ENCODE measurements at places on chromosomes 6 and 20.

- no peak for DNase-seq
These were observed 34.6 kb downstream of the CDH22 start for GRCh38 chr20:46273717-46274116.

DNA sequence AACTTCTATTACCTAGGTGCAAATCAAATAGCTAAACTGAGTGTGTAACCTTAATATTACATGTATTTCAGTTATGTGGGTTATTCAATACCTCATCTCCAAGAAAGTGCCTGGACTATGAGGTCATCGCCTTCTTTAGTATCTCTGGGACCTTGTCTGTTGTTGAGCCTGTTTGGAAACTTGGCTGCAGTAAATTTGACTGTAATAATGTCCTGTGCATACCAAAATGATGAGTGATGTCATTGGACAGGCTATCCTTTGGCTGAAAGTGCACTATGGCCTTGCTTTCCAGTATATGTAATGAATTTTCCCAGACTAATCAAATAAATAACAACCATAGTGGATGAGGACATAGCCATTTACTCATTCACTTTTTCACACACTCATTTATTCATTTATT is 455.1 kb downstream of the ADGRB3 start:
- no peak for DNase-seq

DNA sequence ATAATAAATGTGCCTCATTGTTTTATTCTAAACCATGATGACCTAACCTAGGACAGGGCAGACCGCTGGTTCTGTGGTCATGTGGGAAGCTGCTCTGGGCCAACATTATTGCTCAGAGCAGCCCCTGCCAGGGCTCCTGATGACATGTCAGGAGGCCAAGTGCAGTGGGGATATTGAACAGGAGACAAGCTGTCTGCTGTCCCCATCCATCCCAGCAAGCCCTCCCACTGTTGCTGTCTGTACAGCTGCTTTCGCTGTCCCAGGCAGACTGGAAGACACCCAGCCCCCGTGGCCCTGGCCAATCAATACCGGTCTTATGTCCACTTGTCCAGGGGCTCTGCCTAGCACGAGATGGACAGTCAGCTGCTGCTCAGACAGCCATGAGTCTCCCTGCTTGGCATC is 43.2 kb upstream of the FNDC1 start:
- DNase-seq: no peak

DNA sequence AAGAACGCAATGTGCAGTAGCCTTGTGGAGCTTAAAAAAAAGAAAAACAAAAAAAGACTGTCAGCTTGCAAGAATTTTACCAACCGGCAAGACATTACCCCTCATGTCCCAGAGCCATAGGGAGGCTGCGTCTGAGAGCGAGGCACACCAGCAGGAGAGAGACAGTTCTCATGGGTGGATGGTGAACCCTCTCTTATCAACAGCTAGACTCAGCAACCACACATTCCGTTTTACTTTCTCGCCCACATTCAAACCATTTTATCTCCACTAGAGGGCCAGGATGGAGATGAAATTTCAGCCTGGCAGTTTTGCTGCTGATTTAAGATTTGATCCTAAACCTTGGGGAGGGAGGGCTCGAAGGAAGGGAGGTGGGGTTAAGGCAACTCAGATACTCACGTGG is 247.0 kb downstream of the ATXN1 start:
- peak; percentile 64 for DNase-seq

All from NB4 (cell line).